ENCODE measurements at places on chromosomes 4 and X. TPM values are rescaled to one million over a fixed set of nuclear protein-coding genes. Genes with fewer than 3 reads are reported as not detected.

The PYURF gene
- 51.6 TPM for total RNA-seq

The C4orf36 gene
- not detected for total RNA-seq

The WAS gene
- 1.1 TPM for total RNA-seq

The SSX4B gene
- not detected for total RNA-seq

The ZMYM3 gene
- 51.2 TPM for total RNA-seq

The VCX2 gene
- total RNA-seq = not detected

The TMPRSS11F gene
- not detected for total RNA-seq

Measured in astrocyte (in vitro differentiated cells and primary cell).